Kidney (tissue), 22 donors: ENCODE measurements at places on chromosomes 4 and X. TPM values are rescaled to one million over a fixed set of nuclear protein-coding genes. Genes with fewer than 3 reads are reported as not detected.
A peak's percentile ranks its signal among the peaks of the same experiment; 100 is the strongest.

NUDT11 gene
- 0.85 TPM for total RNA-seq

SATL1 gene
- not detected for total RNA-seq

DNA sequence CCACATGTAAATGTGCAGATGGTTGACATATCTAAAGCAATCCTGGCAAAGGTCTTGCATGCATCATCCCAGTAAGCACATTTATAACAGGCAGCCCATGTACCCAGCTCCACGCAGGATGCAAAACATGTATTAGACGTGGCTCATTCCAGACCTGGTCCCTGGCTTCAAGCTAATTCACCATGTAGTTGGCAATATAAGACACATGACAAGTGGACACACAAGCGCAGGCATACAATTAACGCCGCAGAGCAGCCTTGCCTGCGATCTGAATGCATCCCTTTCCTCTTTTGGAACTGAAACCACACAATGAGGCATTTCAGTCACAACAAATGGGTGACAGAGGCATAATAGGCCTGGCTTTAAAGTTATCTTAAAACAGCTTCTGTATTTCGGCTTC lies 114.5 kb upstream of the TRIM2 start:
- H3K4me1 ChIP-seq = no peaks in the 10 kb centered on the region
- no peak overlapping the region for H3K4me3 ChIP-seq
- no peak for DNase-seq
- H3K36me3 ChIP-seq = no peaks in the 10 kb centered on the region
- H3K27me3 ChIP-seq = no peaks in the 10 kb centered on the region

GRCh38 chr4:30912098-30912714 lies 192.0 kb downstream of the PCDH7 start:
- H3K36me3 ChIP-seq = no peaks in the 10 kb centered on the region
- no peak overlapping the region for H3K4me3 ChIP-seq
- no peaks in the 10 kb centered on the region for H3K4me1 ChIP-seq
- no peak overlapping the region for H3K27ac ChIP-seq
- no peak for DNase-seq
- H3K27me3 ChIP-seq = no peaks in the 10 kb centered on the region

- no peaks in the 10 kb centered on the region for H3K27me3 ChIP-seq
- DNase-seq = peak; percentile 76
- H3K4me3 ChIP-seq = no peak overlapping the region
- H3K27ac ChIP-seq = peak overlapping the region; percentile 41
- no peaks in the 10 kb centered on the region for H3K36me3 ChIP-seq
Observed at GRCh38 chrX:40471965-40472648, 108.7 kb upstream of the ATP6AP2 start.

F11 gene
- total RNA-seq = 1.5 TPM

DNA sequence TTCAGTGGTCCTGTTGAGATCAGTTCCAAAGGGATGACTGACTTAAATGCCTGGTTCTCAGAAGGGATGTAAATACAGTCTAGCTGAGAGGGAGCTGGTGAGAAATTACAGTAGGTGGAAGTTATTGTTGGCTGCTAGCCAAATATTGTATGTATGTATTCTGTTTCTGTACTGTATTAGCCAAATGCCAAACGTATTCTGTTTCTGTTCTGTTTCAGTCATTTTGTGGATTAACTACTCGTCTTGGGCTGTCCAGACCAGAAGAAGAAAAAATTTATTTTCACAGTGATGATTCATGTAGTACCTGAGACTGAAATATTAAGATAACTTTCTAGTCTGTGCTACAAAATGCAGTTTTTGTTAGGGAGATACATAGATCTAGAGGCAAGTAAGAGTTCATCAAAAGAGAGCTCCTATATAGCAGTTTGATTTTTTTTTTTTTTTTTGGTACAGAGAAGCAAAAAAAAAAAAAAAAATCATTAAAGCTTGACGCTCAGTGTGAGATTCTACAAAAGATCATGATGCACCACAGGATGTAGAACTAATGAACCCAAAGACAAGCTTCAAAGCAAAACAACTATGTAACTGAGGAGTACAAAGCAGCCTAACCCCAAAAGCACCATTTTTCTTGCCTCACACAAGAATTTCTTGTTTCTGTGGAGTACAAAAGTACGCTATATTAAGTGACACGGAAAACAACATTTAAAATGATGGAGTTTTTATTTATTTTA lies 54.8 kb downstream of the CASP6 start:
- no peaks in the 10 kb centered on the region for H3K36me3 ChIP-seq
- H3K4me3 ChIP-seq = no peak overlapping the region
- H3K27me3 ChIP-seq = no peaks in the 10 kb centered on the region
- no peak overlapping the region for H3K27ac ChIP-seq

DNA sequence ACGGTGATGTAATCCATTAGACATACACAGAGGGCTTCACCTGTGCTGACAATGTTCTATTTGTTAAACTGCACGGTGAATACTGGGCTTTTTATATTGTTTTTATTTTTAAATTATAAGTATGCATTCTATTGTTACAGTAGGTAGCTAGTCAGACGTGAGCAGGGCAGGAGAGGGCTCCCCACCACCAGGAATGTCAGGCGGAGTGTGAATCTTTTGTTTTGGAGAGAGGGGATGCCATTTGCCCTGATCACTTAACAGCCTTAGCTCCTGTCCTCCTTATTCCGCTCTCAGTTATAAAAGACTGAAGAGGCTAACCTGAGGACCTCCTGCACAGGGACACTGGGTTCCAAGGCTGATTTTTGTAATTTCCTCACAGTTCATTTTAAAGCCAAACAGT lies 151.6 kb upstream of the TAPT1 start:
- no peaks in the 10 kb centered on the region for H3K27me3 ChIP-seq
- H3K4me3 ChIP-seq = no peak overlapping the region
- no peaks in the 10 kb centered on the region for H3K36me3 ChIP-seq
- H3K27ac ChIP-seq = no peak overlapping the region
- no peaks in the 10 kb centered on the region for H3K4me1 ChIP-seq

- no peaks in the 10 kb centered on the region for H3K27me3 ChIP-seq
- H3K4me1 ChIP-seq = no peaks in the 10 kb centered on the region
- H3K36me3 ChIP-seq = no peaks in the 10 kb centered on the region
Observed at GRCh38 chr4:121633653-121634052, 63.1 kb downstream of the ANXA5 start.

DNA sequence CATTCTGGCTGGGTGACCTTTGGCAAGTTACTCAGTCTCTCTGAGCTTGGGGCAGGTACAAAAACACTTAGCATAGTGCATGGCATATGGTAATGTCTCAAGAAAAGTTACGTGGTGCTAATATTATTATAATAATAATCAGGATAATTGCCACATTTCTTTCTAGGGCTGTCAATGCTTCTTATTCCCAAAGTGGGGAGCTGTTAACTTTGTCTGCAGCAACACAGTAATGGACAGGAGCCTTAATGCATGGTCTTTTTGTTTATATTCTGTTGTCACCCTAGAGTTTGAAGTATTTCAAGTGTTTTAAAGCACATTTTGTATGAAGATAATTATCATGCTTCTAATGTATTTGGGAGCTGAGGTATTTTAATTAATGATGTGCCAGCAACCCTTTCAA lies 121.8 kb downstream of the FHIP1A start:
- no peak for DNase-seq
- H3K27me3 ChIP-seq = no peaks in the 10 kb centered on the region

GRCh38 chrX:22433292-22434070 lies 160.8 kb downstream of the CBLL2 start:
- H3K4me1 ChIP-seq = no peaks in the 10 kb centered on the region
- H3K27me3 ChIP-seq = no peaks in the 10 kb centered on the region
- H3K4me3 ChIP-seq = no peak overlapping the region
